ENCODE measurements at places on chromosomes 13 and 19.

GRCh38 chr13:73215823-73216222 lies 157.0 kb downstream of the KLF5 start:
- no peak for DNase-seq

- no peak for DNase-seq
Observed at GRCh38 chr13:97403893-97404750, 29.8 kb upstream of the RAP2A start.

DNA sequence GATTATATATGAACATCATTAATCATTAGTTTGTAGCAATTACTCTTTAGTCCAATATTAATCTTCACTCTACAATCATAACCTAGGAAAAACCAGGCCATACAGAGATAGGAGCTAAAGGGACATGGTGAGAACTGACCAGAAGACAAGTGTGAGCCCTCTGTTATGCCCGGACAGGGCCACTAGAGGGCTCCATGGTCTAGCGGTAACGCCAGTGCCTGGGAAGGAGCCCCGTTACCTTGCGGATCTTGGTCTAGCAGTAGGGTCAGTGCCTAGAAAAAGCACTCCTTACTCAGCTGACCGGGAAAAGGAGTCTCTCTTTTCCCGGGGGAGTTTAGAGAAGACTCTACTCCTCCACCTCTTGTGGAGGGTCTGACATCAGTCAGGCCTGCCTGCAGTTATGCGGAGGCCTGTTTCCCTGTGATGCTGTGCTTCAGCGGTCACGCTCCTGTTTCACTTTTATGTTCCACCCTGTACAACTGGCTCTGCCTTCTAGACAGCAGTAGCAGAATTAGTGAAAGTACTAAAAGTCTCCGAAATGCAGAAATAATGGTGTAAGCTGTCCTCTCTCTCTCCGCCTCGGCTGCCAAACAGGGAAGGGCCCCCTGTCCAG lies 13.8 kb downstream of the OR7D4 start:
- peak; percentile 11 for DNase-seq

GRCh38 chr19:1213391-1214286 lies 8.1 kb downstream of the STK11 start:
- DNase-seq, result no peak

- no peak for DNase-seq
Observed at GRCh38 chr13:36107521-36107920, 23.7 kb downstream of the DCLK1 start.

All from brain pericyte (primary cell).